Transverse colon (tissue), 4 donors: ENCODE measurements at places on chromosomes 5 and 9. TPM values are rescaled to one million over a fixed set of nuclear protein-coding genes. Genes with fewer than 3 reads are reported as not detected.
A peak's percentile ranks its signal among the peaks of the same experiment; 100 is the strongest.

The EGR1 gene
- 68.4 TPM for total RNA-seq

The ARL14EPL gene
- not detected for total RNA-seq

The SIT1 gene
- 1.2 TPM for total RNA-seq

GRCh38 chr5:113166261-113166660 is 189.7 kb downstream of the DCP2 start:
- H3K27ac ChIP-seq, result no peak overlapping the region
- no peaks in the 10 kb centered on the region for H3K36me3 ChIP-seq
- DNase-seq, result no peak
- no peaks in the 10 kb centered on the region for H3K27me3 ChIP-seq
- no peak overlapping the region for H3K4me3 ChIP-seq

- H3K4me3 ChIP-seq, result no peak overlapping the region
- no peaks in the 10 kb centered on the region for H3K4me1 ChIP-seq
- no peaks in the 10 kb centered on the region for H3K27me3 ChIP-seq
- peaks cover 25% of the 10 kb centered on the region for H3K36me3 ChIP-seq
- peak; percentile 52 for DNase-seq
- peak overlapping the region; percentile 71 for H3K27ac ChIP-seq
Observed at GRCh38 chr9:2053883-2054845, 39.0 kb downstream of the SMARCA2 start.

- H3K27ac ChIP-seq, result peak overlapping the region; percentile 49
- DNase-seq, result no peak
- no peaks in the 10 kb centered on the region for H3K27me3 ChIP-seq
Observed at GRCh38 chr5:119273391-119273839, 82.4 kb upstream of the TNFAIP8 start.

- no peak for DNase-seq
- no peaks in the 10 kb centered on the region for H3K4me1 ChIP-seq
- H3K36me3 ChIP-seq, result no peaks in the 10 kb centered on the region
- no peaks in the 10 kb centered on the region for H3K27me3 ChIP-seq
- H3K27ac ChIP-seq, result no peak overlapping the region
- H3K4me3 ChIP-seq, result no peak overlapping the region
Observed at GRCh38 chr9:88313364-88314220, 74.7 kb upstream of the SPIN1 start.

- H3K27ac ChIP-seq, result peak overlapping the region; percentile 71
- DNase-seq, result no peak
- no peak overlapping the region for H3K4me3 ChIP-seq
Observed at GRCh38 chr9:86965636-86966395, 18.5 kb upstream of the GAS1 start.

DNA sequence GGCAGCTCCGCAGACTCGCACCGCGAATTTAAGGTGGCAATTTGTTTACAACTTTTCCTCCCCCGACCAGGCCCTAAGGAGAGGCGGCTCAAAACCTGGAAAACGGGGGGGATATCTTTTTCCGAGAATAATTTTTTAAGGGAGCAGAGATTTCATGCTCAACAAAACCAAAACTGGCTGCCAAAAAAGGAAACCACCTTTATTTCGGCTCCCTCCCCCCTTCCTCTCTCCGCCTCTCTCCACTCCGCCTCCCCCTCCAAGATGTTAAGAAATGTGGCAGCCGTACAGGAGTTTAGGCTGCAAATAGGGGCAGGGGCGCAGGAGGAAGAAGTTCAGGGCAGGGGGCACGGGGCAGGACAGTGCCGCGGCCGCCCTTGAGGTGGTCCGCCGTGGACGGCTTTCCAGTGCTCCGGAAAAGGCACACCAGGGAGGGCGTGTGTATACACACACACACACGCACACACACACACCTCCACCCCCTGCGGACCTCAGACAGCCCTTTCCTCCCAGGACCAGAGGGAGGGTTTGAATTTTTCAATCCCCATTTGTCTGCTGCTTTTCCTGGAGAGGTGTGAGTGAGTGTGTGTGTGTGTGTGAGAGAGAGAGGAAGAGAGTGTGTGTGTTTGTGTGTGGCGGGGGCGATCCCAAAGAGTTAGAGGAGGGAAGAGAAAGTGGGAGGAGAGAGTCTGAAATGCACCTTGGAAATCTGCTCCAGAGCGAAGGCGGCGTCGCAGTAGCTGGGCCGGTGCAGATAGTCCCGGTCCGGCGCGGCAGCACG is 9.1 kb downstream of the PTCH1 start:
- no peaks in the 10 kb centered on the region for H3K36me3 ChIP-seq
- DNase-seq, result peak; percentile 71
- peak overlapping the region; percentile 91 for H3K27ac ChIP-seq
- peaks cover 4% of the 10 kb centered on the region for H3K27me3 ChIP-seq
- peaks cover 18% of the 10 kb centered on the region for H3K4me1 ChIP-seq
- peak overlapping the region; percentile 89 for H3K4me3 ChIP-seq
